Fibroblast of skin of left quadriceps (primary cell): ENCODE measurements at places on chromosomes 6 and 20.

- DNase-seq: no peak
Measured at GRCh38 chr20:53097371-53097770, 125.2 kb downstream of the TSHZ2 start.

- DNase-seq: no peak
Measured at GRCh38 chr20:63092660-63093215, 86.0 kb upstream of the BHLHE23 start.

DNA sequence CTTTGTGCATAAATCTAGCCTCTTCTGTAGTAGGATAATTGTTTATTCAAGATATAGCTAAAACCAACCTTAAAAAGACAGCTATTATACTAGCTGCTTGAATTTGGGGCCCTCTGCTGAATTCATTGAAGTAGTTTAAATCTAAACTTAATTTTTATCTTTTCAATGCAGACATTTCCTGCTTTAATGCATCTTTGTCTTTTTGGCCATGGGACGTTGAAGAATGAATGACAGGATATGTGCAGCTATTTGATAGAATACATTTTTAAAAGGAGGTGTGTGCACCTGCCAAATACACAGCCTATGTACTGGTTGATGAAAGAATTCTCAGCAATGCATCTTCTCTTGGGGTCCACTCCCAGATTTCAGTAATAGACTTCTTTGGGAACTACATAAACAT lies 524.9 kb downstream of the PHF3 start:
- no peak for DNase-seq

GRCh38 chr6:16273256-16273655 lies 34.9 kb downstream of the GMPR start:
- peak; percentile 66 for DNase-seq

DNA sequence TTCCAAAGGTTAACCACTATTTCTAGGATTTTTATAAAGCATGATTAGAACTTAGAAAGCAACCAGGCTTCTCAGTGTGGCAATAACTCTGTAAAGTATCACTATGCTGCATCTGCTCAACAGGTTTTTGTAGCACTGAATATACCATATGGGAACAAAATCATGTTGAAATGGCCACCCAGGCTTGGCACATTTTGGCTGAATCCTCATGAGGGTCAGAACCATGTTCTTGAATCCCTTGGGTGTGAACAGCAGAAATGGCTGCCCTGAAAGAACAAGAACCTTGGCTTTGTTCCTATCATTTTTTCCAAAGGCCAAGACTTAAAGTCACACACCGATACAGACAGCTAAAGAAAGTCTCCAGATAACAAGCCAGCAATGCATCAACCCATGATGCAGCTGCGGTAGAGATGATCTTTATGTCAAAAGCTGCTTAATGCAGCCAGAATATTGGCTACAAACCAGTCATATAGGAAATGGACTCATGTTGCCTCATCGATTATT lies 283.0 kb upstream of the NOX3 start:
- no peak for DNase-seq
